HuH-7.5 (cell line): ENCODE measurements at places on chromosomes 4 and X.
A peak's percentile ranks its signal among the peaks of the same experiment; 100 is the strongest.

- DNase-seq, result no peak
Measured at GRCh38 chr4:71732066-71732465, 51.8 kb downstream of the GC start.

- no peak for DNase-seq
Measured at GRCh38 chrX:120741452-120741851, 111.6 kb upstream of the C1GALT1C1 start.

- no peak for DNase-seq
Measured at GRCh38 chr4:113446019-113446418, 315.5 kb downstream of the CAMK2D start.

DNA sequence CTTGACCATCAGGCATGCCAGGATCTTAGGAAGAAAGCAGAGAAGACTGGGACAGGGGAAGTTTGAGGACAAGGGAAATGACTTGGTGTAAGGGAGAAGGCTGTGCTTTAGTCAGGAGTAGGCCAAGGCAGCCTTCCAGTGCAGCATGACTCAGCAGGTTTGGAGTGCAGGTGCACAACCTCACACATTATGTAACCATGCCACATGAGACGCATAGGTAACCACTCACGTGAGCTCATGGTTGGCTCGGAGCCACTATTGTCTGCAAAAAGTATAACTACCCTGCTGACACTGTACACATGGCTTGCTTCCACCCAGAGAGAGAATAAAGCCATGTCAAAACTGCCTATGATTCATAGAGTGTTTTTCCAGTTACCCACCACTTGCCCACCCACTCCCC, 715.9 kb downstream of the SMARCA1 start:
- no peak for DNase-seq

- no peak for DNase-seq
Measured at GRCh38 chr4:112901962-112902411, 147.5 kb upstream of the ANK2 start.

DNA sequence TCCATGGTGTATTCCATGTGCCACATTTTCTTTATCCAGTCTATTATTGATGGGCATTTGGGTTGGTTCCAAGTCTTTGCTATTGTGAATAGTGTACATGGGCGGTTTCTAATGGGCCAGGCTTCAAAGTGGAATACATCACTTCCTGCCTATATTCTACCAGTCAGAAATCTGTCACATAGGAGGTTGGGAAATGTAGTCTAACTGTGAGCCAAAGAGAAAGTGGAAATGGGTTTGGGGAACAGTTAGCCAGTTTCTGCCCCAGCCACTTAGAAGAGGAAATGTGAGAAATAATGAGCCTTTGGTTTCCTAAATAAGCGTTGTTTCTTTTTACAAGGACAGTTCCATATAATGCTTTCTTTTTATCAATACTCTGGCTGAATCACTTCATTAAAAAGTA, 85.1 kb upstream of the AP1S2 start:
- DNase-seq, result no peak

GRCh38 chr4:32798471-32799159, 2078.4 kb downstream of the PCDH7 start:
- DNase-seq, result no peak

GRCh38 chr4:89681219-89681618, 155.7 kb downstream of the SNCA start:
- no peak for DNase-seq

- no peak for DNase-seq
Measured at GRCh38 chrX:4110964-4111363, 397.5 kb upstream of the PRKX start.

DNA sequence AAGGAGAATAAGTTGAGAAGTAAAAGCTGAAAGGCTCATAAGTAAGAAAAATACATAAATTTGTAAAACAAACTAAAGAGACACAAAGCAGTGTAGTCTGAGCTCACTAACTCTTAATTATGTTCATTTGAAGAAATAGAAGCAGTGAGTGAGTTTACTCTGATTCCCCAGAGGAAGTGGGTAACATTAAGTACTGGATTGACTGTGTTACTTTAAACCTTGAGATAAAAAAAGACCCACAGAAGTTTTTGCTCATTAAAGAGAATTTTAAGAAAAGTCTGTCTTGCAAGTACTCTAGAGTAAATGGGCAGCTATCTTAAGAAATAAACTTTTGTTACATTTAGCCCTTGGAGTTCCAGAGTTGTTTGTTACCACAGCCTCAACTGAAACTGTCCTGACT, 2466.9 kb downstream of the PCDH7 start:
- no peak for DNase-seq

GRCh38 chr4:184384056-184384809, 90.1 kb downstream of the IRF2 start:
- peak; percentile 6 for DNase-seq

- DNase-seq, result peak; percentile 41
Measured at GRCh38 chr4:110196206-110196870, 2.1 kb downstream of the ELOVL6 start.

DNA sequence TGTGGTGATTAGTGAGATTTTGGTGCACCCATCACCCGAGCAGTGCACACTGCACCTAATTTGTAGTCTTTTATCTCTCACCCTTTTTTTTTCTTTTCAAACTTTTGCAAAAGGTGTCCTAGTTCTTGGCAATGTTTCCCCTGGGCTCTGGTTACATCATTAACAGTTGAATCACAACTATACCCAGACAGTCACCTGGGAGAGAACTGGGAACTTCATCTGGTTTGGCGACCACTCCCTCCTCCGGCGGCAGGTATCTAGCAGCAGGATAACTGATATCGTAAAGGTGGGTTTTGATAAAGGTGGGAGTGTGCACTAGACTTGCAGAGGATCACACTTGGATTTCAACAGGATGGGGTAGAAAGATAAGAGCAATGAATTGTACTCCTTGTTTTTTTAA, 140.5 kb downstream of the CHIC2 start:
- DNase-seq, result no peak

GRCh38 chrX:135327299-135327698, 18.0 kb downstream of the ETDC start:
- no peak for DNase-seq

DNA sequence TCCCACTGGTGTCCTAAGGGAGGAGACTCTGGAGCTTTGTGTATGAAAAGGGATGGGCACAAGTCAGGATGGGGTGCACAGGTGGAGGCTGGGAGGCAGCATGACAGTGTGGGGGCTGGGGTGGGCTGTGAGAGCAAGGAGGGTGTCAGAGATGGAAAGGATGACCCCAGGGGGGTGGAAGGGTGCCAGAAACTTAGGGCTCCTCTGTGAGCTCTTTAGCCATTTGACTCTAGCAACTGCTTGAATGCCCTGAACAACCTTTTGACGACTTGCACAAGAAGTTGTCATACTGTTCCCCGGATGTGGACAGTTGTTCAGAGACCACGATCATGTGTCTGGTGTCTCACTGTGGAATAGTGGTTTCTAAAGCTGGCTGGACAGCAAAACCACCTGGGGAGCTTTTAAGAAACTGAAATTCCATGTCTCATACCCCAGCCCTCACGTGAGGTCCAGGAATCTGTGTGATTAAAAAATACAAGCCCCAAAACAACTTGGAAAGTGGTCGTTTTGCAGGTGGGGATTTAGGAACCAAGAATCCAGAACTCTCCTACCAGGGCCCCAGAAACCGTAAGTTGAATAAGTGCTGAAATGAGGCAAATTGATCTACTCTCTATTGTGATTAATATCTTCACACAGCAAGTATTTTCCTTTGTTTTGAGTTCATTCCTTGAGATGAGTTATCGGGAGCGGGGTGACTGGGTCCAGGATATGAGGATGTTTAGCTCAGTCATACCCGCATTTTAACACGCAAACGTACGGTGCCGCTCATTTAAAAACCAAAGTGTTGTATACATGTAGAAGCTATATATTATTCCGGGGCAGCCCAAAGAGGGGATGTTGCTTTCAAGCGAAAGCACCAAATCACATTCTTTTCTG, 3.4 kb downstream of the RHOH start:
- DNase-seq, result no peak

GRCh38 chr4:90503677-90504076, 376.5 kb downstream of the CCSER1 start:
- DNase-seq, result no peak

GRCh38 chr4:155548173-155548572, 118.5 kb upstream of the GUCY1A1 start:
- no peak for DNase-seq

GRCh38 chr4:25307596-25307995, 5.0 kb upstream of the ZCCHC4 start:
- no peak for DNase-seq

DNA sequence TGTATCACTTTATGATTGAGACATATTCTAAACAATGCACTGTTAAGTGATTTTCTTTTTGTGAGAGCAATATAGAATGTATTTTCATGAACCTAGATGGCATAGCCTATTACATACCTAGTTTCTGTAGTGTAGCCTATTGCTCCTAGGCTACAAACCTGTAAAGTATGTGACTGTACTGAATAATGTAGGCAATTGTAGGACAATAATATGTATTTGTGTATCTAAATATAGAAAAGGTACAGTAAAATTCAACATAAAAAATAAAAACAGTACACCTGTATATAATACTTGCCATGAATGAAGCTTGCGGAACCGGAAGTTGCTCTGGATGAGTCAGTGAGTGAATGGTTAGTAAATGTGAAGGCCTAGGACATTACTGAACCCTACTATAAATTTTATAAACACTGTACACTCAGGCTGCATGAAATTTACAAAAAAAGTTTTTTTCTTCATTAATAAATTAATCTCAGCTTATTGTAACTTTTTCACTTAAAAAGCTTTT, 106.7 kb downstream of the VSIG4 start:
- DNase-seq, result no peak

DNA sequence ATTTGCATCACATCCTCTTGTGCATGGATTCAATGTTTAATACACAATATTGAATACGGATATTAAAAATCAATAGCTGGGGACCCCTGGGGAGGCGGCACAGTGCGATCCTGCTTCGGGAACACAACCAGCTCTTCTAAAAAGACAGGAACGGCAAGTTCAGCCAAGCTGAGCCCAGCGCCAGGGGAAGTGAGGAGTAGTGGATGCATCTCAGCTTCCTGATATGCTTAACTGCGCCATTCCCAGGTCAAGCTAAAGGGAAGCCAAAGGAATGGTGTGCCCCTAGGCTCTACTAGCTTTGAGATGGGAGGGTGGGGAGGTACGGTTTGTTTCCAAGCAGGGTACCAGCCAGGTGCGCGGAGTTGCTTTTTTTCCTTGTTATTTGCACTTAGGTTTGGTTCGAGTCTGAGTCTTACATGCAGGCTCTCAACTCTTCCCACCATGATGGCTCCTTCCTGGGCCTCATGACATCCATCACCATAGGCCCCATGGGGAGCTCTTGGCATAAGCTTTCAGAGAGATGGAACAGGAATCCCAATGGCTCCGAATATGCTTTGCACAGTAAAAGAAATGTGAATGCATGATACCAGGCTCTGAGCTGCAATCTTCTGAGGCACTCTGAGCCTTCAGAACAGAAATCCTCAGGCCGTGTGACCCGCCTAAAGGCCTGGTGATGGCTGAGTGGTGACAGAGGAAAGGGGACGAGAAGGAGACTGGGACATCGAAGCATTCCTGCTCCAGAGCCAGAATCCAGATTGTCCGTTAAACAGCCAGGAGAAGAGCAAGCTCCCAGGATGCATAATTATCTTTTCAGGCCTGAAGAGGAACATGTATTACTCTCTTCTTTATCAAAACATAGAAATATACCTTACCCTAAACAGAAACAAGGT, 51.8 kb upstream of the BCOR start:
- DNase-seq, result no peak

GRCh38 chr4:102761906-102762305, 1.1 kb upstream of the MANBA start:
- no peak for DNase-seq

GRCh38 chr4:40713798-40714197, 36.0 kb upstream of the NSUN7 start:
- no peak for DNase-seq

- no peak for DNase-seq
Measured at GRCh38 chr4:138927072-138927471, 88.5 kb upstream of the NOCT start.

GRCh38 chrX:94662689-94663088, 988.7 kb downstream of the FAM133A start:
- no peak for DNase-seq

DNA sequence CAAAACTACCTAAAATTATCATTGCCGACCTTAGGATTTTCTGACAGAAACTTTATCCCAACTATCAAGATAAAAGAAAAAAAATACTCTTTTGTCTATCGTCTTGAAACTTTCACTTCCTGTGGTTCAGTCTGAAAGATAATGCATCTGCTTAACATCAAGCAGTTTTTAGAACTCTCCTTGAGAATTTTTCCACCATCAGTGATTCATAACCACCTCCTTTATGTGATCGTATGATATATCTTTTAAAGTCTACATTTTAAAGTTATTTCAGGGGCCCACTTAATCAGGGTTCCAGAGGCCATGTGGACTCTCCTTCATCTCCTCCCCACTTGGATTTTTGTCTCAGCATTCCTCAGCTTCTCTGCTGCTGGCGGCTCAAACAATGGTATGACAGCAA, 272.8 kb upstream of the TENM3 start:
- DNase-seq, result no peak

GRCh38 chr4:102758241-102759160, 2.3 kb downstream of the MANBA start:
- DNase-seq, result no peak

DNA sequence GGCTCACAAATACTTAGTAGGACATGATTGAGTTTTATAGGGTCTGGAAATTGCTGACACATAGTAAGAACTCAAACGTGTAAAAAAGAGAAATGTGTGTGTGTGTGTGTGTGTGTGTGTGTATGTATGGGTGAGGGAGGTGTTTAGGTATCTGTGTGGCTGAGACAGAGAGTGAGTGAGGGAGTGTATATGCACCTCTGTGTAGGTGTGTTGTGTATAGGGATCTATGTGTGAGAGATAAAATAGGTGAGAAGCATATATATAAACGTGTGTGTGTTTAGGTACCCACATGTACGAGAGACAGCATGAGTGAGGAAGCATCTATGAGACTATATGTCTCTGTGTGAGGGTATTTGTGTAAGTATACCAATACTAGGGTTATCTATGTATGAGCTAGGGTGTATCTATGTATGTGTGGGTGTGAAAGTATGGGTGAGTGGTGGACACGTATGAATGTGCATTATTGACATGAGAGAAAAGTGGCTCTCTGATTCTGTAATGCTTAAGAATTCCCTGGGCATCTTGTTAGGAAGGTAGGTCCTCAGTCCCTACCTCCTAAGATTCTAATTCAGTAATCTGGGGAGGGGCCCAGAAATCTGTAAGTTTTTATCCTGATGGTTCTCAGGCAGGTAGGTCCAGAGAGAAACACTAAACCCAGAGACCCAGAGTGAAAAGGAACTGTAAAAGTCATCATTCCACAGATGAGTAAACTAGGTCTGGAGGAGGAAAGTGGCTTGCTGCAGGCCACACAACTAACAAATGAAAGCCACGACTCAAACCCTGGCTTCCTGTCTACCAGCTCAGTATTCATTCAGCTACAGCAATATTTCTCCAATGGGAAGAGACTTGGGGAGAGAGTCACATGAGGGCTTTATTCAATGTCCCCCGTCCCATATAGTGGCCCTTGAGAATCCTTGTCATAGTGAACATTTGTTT, 237.0 kb downstream of the IDS start:
- DNase-seq, result no peak

GRCh38 chr4:6331018-6331417, 61.4 kb downstream of the WFS1 start:
- DNase-seq, result peak; percentile 61

- no peak for DNase-seq
Measured at GRCh38 chr4:61070269-61070668, 129.9 kb upstream of the ADGRL3 start.
